Stimulated activated CD4-positive, alpha-beta T cell treated with anti-CD3 and anti-CD28 coated beads, Interleukin-1b, Interleukin-23, amount 100 ng/mL, for 24 hours (primary cell): ENCODE measurements at places on chromosomes 7 and 10.

- DNase-seq, result no peak
These were observed 171.4 kb downstream of the DKK1 start for GRCh38 chr10:52485462-52485861.

- DNase-seq, result no peak
These were observed 723.5 kb downstream of the GRM8 start for GRCh38 chr7:126529254-126529653.

GRCh38 chr7:106520962-106521514 lies 139.9 kb downstream of the CCDC71L start:
- DNase-seq, result no peak

GRCh38 chr10:71771821-71772617 lies 1.3 kb downstream of the VSIR start:
- no peak for DNase-seq

DNA sequence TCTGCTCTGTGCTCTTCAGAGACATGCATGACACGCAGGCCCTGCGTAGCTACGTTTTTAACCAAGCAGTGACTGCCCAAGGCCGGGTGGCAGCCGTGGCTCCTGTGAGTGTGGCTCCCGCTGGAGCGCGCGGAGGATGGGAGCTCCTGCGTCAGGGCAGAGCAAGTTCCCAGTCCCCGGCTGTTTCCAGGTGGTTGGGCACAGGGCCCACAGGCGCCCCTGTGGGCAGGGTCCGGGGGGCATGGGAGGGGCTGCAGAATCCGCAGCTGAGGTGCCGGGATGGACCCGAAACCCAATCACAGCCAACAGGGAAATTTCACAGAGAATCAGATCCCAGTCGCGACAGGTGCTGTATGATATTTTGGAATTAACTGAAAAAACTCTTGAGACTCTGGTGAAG lies 9.8 kb downstream of the NKX6-2 start:
- DNase-seq, result no peak

DNA sequence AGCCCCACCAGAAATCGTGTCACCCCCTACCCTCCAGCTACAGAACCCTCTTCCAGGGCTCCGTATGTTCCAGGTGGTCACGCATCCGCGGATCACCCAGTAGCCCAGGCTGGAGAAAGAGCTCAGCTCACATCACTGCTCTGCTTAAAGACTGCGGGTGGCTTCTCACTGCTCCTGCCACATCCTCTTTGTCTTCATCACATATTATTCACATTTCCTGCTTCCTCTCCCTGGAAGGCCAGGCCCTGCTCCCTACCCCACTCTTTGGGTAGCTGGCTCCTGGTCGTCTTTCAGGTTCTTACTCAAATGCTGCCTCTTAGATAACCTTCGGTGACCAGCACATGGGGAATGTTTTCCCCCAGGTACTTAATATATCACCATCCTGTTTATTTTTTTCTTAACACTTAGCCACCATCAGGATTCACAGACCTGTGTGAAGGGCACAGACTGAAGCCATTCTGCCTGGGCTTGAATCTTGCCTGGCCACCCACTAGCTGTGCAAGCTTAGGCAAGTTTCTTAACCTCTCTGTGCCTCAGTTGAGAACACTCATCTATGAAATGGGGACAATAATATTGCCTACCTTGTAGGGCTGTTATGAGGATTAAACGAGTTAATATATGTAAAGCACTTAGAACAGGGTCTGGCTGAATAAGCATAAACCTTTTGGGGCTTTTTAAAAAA lies 307.8 kb downstream of the PRPF18 start:
- DNase-seq, result no peak

DNA sequence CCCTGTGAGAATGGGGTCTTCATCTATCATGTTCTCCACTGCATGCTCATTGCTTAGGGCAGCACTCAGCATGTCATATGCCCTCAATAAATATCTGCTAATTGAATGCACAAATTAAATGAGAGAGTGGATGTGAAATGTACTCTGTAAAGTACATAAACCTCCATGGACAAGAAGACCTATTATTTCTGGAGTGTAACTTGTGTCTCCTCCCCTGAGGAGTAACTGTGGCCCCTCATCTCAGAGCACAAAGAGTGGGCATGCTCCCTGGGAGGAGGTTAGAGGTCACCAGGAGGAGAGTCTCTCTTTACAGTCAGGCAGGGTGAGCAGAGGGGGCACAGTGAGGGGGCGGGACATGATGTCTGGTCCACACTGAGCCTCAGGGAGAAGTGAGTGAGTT lies 313.6 kb upstream of the PODXL start:
- DNase-seq, result no peak

DNA sequence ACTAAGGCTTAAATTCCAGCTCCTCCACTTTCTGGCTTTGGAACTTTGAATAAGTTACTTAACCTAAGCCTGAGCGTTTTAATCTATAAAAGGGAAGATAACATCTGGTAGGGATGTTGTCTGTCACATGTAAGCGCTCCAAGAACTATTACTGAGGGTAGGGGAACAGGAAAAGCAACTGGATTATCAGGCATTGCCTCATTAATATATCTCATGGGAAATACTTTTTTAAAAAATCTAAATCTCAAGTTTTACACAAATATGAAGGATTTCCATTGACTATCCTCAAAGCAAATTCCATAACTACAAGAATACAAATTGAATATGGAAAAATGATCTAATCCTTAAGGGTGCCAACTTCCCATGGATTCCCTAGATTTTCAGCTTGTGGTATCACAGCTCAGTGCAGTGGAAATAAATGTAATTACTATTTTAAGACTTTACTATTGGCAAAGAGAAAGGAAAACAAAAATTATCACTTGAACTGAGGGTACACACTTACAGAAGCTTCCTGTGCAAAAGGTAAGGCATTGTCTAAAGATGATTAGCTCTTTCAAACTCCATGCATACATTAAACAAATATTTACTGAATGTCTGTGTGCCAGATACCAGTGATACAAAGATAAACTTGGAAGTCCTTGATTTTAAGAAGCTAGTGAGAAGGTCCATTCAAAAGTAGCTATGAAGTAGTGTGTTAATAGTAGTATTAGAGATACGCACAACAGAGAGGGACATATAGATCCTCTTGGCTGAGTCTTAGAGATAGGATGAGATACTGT lies 38.4 kb downstream of the NT5C2 start:
- no peak for DNase-seq

DNA sequence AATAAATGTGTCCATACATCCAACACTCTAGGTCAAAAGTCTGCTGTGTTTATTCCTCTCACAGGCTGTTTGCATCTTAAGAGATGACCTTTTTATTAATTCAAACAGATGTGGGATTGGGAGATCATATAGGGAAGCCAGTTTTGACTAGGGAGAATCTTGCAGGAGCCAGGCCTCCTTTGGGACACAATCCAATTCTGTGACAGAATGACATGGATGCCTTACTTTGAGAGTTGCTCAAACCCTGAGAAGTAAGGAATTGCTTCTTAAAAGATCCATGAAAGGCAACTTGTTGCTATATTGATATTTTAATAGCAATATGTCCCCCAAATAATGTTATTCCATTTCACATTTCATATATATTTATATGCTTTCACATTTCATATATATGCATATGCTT lies 53.5 kb upstream of the CACNB2 start:
- DNase-seq, result no peak

GRCh38 chr10:50510517-50511473 lies 113.0 kb downstream of the SGMS1 start:
- no peak for DNase-seq
